Left colon (tissue), 2 donors: ENCODE measurements at places on chromosomes 5 and 9. TPM values are rescaled to one million over a fixed set of nuclear protein-coding genes. Genes with fewer than 3 reads are reported as not detected.

GRCh38 chr5:88734191-88734640, 148.8 kb downstream of the MEF2C start:
- peak; percentile 10 for DNase-seq

ADGRV1 gene
- 7.3 TPM for total RNA-seq

DNA sequence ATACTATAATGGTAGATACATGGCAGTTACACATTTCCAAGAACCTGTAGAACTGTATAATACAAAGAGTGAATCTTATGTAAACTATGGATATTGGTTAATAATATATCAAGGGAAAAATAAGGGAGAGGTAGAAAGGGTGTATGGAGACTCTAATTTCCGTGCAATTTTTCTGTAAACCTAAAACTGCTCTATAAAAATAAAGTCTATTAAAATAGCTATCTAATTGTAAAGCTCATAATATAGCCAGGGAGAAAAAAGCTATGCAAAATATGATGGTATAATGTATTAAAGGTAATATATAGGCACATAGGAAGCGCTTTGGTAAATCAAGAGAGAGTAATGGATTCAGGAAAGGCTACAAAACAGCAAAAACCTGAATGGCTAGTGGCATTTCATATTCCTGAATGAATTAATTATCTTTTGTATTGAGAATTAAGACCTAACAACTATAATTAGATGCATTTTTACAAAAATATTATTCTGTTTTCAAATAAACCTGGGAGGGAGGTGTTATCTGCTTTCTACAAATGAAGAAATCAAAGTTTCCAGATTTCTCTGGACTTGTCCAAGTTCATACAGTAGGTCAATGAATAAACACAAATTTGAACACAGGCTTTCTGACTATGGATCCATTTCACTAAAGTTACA, 22.8 kb downstream of the ANXA1 start:
- no peak for DNase-seq

GRCh38 chr5:177306674-177307543, 3.3 kb downstream of the PRELID1 start:
- no peak for DNase-seq

DNA sequence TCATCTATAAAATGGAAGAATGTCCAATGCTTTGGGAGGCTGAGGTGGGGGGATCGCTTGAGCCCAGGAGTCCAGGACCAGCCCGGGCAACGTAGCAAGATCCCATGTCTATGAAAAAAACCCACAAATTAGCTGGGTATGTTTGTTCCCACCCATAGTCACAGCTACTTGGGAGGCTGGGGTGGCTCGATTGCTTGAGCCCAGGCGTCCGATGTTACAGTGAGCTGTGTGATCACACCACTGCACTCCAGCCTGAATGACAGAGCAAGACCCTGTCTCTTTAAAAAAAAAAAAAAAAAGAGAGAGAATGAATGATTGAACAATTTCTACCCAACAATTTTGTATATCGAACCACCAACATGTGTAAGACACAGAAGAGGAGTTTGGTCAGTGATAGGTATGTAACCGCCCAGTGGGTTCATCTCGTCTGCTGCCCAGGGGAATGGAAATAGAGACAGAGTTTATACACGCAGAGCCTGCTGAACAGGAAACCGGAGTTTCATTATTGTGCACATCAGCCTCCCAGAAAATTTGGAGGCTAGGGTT, 26.2 kb upstream of the ERGIC1 start:
- no peak for DNase-seq

- DNase-seq, result no peak
These were observed 1073.2 kb upstream of the DMAC1 start for GRCh38 chr9:8872802-8873201.

GRCh38 chr9:99824378-99825171, 2.9 kb downstream of the NR4A3 start:
- DNase-seq, result peak; percentile 60

DNA sequence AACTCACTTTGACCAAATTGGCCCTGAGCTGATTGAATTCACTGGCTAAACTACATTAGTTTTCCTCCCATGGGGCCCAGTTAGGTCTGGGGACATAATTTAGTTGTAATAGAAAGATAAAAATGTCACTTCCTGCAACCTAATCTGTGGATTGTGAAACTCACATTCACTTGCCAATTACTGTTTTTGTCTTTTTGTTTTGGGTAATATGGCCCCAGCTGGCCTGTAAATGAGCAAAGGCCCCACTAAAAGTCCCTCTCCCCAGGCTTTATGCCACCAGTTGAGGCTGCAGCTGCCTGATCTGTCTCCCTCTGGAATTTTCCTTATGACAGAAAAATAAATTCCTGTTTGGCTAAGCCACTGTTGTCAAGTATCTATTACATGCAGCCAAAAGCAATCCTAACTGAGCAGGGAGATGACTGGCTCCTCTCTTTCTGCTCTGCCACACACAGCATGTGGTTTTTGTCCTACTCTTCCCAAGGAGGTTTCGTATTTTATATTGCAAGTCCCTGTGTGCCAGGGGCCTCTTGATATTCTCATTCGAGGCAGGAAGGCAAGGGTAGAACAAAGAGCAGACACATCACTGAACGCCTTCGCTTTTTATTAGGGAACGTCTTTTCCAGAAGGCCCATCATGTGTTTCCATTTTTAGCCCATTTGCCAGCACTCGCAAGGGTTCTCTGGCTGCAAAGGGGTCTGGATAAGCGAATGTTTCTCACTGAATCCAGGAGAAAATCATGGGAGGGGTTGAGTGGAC, 24.1 kb upstream of the SLC25A48 start:
- DNase-seq, result no peak

OR1Q1 gene
- total RNA-seq, result not detected

GRCh38 chr9:136902259-136902821, 16.0 kb downstream of the TRAF2 start:
- DNase-seq, result peak; percentile 88

DNA sequence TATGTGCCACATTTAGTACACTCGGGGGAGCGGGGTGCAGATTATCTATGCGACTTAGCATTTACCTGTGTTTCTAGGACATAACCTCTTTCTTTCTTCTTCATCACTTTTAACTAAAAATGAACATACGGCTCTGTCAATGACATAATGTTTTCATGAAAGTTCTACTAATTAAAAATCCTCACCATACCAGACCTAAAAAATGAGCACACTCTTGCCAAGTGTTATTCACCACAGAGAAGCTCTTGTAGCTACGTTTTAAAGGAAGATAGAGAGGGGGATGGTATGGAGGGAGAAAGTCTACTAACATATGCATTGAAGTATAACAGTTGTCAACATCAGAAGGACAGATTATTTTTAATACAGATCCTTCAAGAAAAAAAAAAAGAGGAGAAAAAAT, 1.6 kb downstream of the CDH10 start:
- DNase-seq, result no peak

- no peak for DNase-seq
These were observed 5.2 kb downstream of the FAT2 start for GRCh38 chr5:151585970-151586369.

GDNF gene
- 0.82 TPM for total RNA-seq

GRCh38 chr9:107994648-107995047, 505.1 kb upstream of the KLF4 start:
- no peak for DNase-seq

DNA sequence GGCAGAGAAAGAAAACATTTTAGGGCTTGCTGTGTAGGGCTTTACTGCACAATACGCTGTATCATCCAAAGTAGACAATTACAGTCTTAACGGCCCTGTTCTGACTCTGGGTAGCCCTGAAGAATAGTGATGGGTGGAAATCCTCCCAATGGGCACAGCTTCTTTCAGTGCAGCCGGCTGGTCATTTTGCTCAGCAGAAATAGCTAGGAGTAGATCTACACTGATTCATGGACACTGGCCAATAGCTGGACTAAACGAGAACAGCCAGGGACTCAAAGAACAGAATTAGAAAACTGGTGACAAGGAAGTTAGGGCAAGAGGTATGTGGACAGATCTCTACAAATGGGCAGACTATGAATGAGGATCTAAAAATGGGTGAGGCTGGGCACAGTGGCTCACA, 69.3 kb downstream of the IARS1 start:
- DNase-seq, result no peak

DNA sequence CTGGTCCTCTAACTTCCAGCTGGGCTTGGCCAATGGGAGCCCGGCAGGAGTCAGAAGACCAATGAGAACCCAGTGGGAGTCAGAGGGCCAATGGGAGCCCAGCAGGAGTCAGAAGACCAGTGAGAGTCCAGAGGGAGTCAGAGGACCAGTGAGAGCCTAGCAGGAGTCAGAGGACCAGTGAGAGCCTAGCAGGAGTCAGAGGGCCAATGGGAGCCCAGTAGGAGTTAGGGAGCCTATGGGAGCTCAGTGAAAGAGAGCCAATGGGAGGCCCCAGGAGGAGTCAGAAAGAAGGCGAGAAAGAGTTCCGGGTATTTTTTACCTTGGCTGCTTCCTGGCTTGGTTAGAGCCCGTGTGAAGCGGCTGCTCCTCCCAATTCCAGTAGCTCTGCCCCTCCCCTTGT, 191.0 kb downstream of the GABBR2 start:
- no peak for DNase-seq

- DNase-seq, result no peak
These were observed 8.7 kb upstream of the FBN2 start for GRCh38 chr5:128546658-128547281.

DNA sequence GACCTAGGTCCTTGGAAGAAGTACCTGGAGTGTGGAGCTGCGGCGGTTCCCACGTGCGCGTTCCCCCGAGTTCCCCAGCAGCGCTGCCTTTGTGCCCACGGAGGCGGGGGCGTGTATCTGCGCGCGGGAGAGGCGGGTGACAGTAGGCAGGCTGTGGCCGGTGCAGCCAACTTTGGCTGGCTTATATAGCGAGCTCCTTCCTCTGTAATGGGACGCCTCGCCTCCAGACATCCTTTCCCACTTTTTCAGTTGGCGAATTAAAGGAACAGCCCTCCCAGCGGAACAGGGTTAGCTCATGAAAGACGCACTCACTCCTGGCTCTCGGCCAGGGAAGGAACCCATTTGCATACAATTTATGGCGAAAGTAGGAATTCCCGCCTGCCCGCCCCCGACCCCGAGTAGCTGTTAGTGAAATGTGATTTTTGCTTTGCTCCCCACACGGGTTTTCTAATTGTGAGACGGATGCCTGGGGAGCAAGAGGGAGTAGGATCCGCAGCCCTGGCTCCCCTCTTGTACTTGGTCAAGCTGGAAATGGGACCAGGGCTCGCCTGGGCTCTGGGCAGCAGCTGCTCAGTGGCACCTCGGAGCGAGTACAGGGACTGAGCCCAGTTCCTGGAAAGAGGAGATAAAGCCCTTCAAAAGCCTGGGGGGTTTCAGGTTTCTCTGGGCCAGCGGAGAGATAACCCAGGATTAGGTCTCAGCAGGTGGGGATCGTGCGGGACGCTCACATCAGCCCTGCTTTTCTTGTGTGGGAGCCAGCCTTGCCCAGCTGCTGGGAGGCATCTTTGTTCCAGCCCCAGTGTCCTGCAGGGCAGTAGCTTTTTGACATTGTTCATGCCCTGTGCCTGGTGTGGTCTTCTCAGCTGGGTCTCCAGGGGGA, at the start of gene TNC:
Gene TNC, minus strand, starts transcription at position 159 of the 880 bp plus-strand sequence. CDS start 27,139 bp downstream, outside the sequence.
- peak; percentile 69 for DNase-seq

SLC36A2 gene
- total RNA-seq, result not detected

ANKRD31 gene
- not detected for total RNA-seq

CDC20B gene
- total RNA-seq, result not detected

- DNase-seq, result no peak
These were observed 197.1 kb downstream of the TTLL11 start for GRCh38 chr9:121895818-121896544.

DNA sequence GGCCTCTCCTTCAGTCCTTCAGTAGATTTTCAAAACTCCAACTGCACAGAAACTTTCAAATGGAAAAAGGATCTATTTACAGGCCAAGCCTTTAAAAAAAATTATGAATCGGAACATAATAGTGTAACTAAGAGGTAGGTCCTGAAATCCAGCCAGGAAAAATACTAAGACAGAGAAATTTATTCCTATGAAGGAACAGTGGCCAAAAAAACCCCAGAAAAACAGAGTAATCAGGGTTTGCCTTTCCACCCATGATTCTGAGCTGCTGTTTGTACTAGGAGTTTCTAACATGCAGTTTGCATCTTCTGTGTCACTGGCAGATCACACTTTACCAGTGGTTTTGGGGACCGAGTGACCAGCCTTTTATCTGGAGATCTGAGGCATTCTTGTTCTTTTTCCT, 93.1 kb upstream of the TMED7 start:
- no peak for DNase-seq

- DNase-seq, result no peak
These were observed 39.8 kb upstream of the TLE1 start for GRCh38 chr9:81729135-81729534.

- no peak for DNase-seq
These were observed 84.8 kb downstream of the CAMK4 start for GRCh38 chr5:111308951-111309350.

GRCh38 chr9:22204240-22204639, 195.1 kb upstream of the CDKN2B start:
- no peak for DNase-seq

GRCh38 chr9:8660383-8660782, 860.8 kb upstream of the DMAC1 start:
- DNase-seq, result peak; percentile 46

SPINK6 gene
- total RNA-seq, result not detected

- DNase-seq, result no peak
These were observed 1.9 kb downstream of the SPARC start for GRCh38 chr5:151684690-151685361.

GRCh38 chr9:21579247-21579671, 97.1 kb upstream of the IFNE start:
- no peak for DNase-seq

PJA2 gene
- 68.6 TPM for total RNA-seq

DNA sequence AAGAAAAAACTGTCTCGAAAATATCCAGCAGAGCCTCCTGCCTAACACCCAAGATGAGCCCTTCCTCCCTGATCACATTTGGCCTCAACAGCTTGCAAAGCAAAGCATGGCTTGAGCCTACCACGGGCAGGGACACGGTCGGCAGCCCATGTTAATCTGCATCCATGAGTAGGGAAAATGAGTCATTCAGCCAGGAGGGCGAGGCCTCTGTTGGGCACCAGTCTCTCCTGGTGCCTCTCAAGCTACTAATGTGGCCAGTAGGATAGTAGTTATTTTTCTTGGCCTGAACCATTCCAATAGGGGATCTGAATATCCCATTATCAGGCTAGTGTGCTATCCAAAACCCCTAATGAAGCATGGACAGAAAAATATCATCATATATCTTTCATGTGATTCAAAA, 43.0 kb upstream of the SHB start:
- no peak for DNase-seq
